ENCODE measurements at places on chromosomes 13 and 19.

- no peak for DNase-seq
Observed at GRCh38 chr19:7639863-7640348, 3.0 kb downstream of the STXBP2 start.

DNA sequence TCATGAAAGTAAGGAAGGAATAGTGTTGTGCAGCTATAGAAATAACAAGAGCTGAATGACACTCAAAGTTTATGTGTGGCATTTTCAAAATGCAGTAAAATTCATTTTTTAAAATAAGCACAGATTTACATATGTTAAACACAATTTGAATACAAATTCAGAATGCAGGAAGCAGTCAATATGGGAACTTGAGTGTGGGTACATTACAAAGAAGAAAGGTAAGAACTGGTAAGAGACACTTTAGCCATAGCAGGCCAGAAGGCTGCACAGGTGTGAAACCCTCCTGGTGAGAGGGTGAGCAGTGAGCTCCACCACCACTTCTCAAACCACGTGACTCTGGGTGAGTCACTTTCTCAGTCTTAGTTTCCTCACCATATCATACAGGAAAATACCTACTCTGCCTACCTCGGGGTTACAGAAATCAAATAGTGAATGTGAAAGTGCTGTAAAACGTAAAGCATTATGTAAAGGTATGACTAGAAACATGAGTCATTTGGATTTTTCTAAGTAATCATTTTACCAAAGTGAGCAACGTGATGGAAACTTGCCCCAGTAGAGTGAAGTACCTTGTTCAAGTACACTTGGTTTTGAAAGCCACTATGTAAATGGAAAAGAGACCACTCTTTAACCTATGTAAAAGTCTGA is 40.5 kb downstream of the USP12 start:
- peak; percentile 69 for DNase-seq

DNA sequence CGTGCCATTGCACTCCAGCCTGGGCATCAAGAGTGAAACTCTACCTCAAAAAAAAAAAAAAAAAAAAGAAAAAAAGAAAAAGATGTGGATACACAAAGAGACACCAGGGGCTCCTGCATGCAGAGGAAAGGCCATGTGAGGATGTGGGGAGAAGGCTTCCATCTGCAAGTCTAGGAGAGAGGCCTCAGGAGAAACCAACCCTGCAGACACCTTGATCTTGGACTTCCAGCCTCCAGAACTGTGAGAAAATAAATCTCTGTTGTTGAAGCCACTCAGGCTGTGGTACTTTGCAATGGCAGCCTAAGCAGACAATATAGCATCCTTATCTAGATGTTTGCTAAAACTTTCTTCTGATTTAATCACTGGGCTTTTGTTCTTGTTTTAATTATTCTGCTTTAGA is 50.3 kb downstream of the POLR1D start:
- DNase-seq: no peak

DNA sequence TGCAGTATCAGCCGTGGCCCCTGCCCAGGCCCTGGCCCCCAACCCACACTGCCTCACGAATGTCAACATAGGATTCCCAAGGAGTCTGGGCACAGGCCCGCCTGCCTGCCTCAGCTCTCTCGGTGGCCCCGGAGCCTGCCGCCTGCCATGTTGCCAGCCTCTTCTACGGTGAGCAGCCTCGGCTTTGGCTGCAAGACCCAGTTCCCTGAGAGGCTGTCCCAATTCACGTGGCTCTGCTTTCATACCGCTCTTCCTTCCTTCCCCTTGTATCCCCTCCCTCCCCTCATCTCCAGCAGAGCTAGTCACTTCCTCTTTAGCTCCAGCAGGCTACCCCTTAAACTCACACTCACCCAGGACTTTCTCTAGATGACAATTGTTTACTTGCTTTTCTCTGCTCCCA is 42.7 kb downstream of the SERP2 start:
- no peak for DNase-seq

DNA sequence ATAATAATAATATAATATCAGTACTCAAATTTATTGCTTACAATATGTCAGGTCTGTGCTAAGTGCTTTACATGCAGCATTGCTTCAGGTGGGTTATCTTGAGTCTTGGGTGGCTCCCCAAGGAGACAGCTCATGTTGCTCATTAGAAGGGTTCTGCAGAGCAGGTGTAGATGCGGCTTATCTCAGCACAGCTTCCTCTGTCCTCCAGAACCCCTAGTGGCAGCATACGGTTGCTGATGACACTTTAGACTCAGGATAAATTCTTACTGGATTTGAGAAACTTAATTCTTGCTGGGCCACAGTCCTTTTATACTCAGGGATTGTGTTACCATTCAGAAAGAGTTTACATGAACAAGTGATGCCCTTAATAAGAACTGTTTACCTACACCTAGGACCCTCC is 8.9 kb downstream of the COG3 start:
- DNase-seq: no peak

GRCh38 chr13:34570698-34571353 is 371.2 kb upstream of the NBEA start:
- no peak for DNase-seq

GRCh38 chr19:35715981-35716800 is 1.6 kb upstream of the KMT2B start:
- DNase-seq: peak; percentile 46

GRCh38 chr13:106275446-106276032 is 259.9 kb downstream of the EFNB2 start:
- DNase-seq: no peak

GRCh38 chr13:99987154-99988019 is 5.8 kb downstream of the ZIC2 start:
- DNase-seq: no peak

- peak; percentile 74 for DNase-seq
Observed at GRCh38 chr19:4768934-4769777, 22.4 kb upstream of the FEM1A start.

DNA sequence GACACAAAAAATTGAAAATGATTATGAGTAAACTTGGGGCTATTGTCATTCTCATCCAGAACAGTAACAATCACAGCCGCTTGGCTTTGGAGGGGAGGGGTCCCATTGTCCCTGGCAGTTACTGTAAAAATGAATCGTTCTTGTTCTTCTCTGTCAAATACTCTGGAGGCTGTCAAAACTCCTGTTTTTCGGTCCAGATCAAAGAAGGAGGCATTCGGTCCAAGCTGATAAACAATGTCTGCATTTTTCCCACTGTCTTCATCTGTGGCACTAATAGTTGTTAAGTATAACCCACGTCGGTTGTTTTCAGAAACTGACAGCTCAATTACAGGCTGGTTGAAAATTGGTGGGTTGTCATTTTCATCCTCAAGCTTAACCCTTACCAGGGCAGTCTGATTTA is 3.4 kb downstream of the PCDH9 start:
- DNase-seq: no peak

DNA sequence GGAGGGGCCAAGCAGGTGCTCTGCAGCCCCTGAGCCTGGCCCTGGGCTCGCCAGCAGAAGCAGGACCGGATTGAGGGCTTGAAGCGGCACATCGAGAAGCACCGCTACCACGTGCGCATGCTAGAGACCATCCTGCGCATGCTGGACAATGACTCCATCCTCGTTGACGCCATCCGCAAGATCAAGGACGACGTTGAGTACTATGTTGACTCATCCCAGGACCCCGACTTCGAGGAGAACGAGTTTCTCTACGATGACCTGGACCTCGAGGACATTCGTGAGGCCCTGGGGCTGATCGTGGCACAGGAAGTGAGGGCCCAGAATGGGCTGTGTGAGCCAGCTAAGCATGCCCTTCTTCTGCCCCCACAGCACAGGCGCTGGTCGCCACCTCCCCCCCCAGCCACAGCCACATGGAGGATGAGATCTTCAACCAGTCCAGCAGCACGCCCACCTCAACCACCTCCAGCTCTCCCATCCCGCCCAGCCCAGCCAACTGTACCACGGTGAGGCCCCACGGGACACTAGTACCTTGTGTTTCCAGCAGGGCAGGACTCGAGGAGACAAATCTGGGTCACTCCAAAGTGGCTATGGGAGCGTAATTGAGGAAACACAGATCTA is 8.1 kb downstream of the CNOT3 start:
- no peak for DNase-seq

GRCh38 chr19:15293781-15294491 is 38.4 kb downstream of the BRD4 start:
- no peak for DNase-seq

DNA sequence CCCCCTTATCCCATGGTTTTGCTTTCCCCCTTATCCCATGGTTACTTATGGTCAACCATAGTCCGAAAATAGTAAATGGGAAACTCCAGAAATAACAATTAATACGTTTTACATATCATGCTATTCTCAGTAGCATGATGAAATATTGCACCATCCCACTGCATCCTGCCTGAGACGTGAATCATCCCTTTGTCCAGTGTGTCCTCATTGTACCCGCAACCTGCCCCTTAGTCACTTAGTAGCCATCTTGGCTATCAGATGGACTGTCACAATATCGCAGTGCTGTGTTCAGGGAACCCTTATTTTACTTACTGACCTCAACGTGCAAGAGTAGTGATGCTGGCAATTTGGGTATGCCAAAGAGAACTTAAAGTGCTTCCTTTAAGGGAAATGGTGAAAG is 10.5 kb upstream of the NBEA start:
- DNase-seq: no peak

DNA sequence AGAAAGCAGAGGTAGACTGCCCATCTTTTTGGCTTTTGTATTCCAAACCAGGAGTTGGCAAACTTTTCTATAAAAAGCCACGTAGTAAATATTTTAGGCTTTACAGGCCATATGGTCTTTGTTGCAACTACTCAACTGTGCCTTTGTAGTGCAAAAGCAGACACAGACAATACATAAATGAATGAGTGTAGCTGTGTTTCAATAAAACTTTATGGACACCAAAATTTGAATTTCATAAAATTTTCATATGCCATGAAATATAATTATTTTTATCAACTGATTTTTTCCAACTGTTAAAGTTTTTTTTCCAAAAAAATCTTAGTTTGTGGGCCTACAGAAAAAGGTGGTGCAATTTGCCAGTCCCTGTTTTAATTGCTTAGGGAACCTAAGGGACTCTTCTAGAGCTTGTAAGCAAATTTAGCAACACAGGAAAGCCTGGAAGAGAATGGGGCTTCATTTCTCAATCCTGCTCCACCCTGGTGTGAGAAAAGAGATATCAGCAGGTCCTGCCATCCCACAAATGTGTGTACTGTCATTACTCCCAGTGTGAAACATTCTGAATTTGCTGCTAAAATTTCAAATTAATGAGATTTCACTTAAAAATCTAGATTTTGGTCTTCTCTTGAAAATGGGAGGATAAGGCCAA is 194.2 kb downstream of the RGCC start:
- no peak for DNase-seq

DNA sequence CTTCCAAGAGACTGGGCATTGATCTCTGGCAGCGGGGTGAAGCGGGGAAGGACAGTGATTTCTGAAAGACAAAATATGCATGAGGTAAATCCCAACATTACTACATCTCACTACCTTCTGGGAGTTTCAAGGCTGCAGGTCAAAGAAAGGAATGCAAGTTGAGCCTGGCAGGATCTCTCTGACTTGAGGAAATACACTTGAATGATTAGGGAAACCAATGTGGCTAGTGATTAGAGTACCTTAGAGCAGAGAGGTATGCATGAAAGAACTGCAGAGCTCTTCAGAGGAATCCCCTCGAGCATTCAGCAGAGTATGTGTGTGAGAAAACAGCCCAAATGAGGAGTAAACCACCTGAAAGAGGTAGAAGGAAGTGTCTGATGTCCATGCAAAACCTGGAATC is 2874.1 kb upstream of the PCDH20 start:
- no peak for DNase-seq

DNA sequence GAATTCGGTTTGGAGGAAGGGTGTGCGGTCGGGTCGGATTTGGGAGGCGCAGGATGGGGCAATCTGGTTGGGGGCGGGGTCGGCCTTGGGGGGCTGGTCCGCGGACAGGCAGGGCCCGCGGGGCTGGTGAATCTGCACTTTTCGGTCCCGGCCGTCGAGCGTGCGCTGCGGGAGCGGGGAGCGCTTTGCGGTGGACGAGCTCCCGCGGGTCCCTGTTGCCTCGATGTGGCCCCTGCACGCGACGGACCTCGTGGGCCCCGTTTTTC is 11.9 kb downstream of the PEAK3 start:
- DNase-seq: no peak

DNA sequence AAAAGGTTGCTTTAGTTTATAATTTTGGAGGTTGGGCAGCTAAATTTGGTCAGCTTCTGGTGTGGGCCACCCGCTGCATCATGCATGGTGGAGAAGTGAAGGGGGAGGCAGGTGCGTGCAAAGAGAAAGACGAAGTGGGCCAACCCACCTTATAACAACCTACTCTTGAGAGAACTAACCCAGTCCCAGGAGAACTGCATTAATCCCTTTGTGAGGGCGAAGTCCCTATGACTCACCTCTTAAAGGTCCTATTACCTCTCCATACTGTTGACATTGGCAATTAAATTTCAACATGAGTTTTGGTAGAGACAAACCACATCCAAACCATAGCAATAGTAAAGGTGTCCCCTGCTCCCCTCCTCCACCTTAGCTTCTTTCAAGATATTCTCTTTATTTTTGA is 7.7 kb upstream of the FGF9 start:
- DNase-seq: no peak

DNA sequence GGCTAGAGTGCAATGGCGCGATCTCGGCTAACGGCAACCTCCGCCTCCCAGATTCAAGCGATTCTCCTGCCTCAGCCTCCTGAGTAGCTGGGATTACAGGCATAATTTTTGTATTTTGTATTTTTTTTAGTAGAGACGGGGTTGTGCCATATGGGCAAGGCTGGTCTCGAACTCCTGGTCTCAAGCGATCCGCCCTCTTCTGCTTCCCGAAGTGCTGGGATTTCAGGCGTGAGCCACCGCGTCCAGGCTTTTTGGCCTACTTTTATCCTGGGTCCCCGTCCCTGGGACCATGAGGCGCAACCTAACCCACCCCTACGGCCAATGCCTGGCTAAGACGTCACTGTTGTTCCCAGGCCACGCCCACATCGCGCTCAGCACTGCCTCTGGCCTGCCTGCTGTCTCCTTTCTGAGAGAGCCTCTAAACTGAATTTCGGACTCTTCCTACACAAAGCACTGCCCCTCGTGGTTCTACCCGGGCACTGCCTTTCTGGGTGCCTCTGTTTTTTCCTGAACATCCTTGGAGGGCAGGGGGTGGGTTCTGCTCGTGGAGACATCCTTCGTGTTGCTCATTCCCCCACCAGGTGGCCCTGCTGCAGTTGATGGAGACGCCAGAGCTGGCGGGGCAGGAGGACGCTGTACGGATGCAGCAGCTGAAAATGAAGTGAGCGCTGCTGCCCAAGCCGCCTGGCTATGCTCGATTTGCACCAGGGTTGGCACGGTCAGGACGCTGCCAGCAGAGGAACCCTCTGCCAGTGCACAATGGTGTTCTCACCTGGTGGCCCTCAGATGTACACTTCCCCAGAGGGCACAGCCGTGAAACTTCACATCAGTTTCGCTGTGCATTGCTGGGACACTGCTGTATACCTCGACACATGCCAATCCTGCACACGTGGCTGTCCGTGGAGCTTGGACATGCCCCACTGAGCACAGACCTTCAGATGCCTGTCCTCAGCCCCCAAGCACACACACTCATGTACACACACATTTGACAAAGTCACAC is 2.0 kb downstream of the REX1BD start:
- peak; percentile 59 for DNase-seq

- DNase-seq: no peak
Observed at GRCh38 chr19:49094505-49095482, 9.5 kb downstream of the SNRNP70 start.

- no peak for DNase-seq
Observed at GRCh38 chr19:35992907-35993765, 1.9 kb upstream of the SDHAF1 start.
